RPMI7951 (cell line): ENCODE measurements at places on chromosomes 16 and 17. TPM values are rescaled to one million over a fixed set of nuclear protein-coding genes. Genes with fewer than 3 reads are reported as not detected.

DNA sequence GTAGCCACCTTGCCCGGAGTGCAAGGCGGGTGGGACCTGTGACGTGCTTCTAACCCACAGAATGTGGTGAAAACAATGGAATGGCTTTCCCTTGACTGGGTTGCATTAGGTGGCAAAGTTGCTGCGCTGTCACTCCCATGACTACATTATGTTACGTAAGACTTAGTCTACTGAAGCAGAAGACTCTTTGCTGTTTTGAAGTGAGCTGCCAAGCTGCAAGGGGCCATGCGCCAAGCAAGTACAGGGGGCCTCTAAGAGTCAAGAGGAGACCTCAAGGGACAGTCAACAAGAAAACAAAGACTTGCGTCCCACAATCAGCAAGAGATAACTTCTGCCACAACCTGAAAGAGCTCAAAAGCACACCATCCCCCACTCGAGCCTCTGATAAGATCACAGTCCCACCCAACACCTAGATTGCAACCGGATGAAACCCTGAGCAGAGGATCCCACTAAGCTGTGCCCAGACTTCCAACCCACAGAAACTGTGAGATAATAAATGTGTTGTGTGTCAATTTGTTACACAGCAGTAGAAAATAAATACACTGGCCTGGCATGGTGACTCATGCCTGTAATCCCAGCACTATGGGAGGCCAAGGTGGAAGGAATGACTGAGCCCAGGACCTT lies 16.5 kb downstream of the ANKRD11 start:
- DNase-seq, result peak; percentile 63

- DNase-seq, result no peak
Observed at GRCh38 chr16:84543253-84543652, 38.8 kb upstream of the MEAK7 start.

DNA sequence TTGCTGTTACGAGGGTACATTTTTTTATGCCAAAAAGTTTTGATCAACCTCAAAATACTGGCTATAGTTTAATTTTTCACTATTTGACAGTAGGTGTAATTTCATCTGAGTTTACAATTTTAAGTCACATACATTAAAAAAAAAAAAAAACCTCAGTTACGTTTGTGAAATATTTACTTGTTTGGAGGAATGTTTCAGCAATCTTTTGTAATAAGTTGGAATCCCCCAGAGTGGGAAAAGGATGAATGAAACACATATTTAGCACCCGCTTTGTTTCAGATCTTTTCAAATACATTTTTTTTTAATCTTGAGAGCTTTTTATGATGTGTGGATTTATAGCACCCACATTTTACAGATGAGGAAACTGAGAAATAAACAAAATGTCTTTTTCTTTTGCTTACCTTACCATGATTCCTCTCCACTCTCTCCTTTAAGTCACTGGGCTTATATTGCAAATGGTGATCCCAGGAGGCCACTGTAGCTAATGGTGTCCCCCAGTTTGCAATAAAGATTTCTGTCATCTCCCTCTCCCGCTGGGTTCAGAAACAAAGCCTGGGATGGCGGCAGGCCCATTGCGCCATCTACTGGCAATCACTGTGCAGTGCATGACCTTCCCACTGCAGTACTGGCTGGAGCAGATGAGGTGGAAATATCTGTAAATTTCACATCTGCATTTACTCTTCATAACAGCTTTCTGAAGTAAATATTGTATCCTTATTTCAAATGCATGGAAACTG lies 27.7 kb downstream of the TBC1D3B start:
- DNase-seq, result peak; percentile 45

DNA sequence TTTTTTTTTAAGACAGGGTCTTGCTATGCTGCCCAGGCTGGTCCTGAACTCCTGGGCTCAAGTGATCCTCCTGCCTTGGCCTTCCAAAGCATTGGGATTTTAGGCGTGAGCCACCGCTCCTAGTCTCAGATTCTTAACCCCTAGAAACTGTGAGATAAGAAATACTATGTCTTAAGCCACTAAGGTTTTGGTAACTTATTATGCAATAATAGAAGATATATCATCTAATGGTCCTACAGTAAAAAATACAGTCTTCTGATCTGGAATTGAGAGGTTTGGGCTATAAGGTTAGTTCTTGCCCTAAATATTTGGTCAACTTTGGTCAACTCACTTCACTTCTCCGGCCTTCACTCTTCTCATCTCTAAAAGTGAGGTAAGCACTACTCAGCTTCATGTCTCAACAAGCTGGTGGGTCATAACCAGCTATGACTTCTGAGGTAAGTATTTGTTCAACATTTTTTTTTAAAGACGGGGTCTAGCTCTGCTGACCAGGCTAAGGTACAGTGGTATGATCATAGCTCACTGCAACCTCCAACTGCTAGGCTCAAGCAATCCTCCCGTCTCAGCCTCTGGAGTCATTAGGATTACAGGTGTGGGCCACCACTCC lies 14.7 kb downstream of the RAD51D start:
- DNase-seq, result no peak

- DNase-seq, result peak; percentile 61
Observed at GRCh38 chr17:29005936-29006511, at the start of gene SEZ6. Gene SEZ6, minus strand, starts transcription at chr17:29006033. Its CDS starts 164 bp downstream, at chr17:29005869.

- DNase-seq, result no peak
Observed at GRCh38 chr17:68973098-68973846, 18.1 kb upstream of the ABCA8 start.

GRCh38 chr16:21263640-21264570 lies 14.2 kb downstream of the CRYM start:
- peak; percentile 59 for DNase-seq

GRCh38 chr16:86671486-86672178 lies 93.3 kb downstream of the FOXL1 start:
- no peak for DNase-seq

DNA sequence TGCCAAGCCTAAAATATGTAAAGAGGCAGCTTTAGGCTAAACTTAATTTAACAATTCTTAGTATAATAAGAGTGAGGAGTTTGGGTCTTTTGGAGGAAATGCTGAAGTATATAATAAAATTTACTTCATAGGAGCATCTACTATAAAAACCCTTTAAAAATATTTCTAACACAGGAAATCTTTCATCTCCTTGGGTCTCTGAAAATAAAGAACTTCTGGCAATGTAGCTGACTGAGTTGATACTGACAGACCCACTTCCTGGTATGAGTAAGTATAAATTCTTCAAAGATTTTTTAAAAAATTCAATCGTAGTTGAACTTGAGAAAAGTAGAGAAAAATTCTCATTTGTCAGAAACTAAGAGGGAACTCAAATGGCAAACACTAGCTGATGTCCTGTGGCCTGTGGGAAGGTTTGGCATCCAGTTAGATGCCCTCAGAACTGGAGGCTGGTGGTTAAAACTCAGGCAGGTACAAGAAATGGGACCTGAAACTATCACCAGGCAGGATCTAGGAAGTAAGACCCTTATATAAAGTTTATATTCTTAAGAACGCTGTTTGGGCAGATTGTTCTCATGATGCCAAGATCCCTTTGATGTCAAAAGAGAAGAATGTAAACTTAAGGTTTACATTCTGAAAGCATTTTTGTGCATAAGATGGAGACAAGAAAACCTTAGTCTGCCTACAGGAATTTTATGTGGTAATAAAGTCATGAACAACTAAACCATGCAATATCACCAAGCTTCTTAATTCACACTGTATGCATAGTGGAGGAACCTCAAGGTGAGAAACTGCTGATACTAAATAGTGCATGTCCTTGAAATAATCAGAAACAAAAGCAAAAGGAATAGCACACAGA lies 6.2 kb downstream of the KRTAP4-6 start:
- DNase-seq, result no peak

- no peak for DNase-seq
Observed at GRCh38 chr16:88880226-88881006, 14.0 kb upstream of the PABPN1L start.

- no peak for DNase-seq
Observed at GRCh38 chr17:66570447-66571195, 264.3 kb upstream of the CACNG5 start.

DNA sequence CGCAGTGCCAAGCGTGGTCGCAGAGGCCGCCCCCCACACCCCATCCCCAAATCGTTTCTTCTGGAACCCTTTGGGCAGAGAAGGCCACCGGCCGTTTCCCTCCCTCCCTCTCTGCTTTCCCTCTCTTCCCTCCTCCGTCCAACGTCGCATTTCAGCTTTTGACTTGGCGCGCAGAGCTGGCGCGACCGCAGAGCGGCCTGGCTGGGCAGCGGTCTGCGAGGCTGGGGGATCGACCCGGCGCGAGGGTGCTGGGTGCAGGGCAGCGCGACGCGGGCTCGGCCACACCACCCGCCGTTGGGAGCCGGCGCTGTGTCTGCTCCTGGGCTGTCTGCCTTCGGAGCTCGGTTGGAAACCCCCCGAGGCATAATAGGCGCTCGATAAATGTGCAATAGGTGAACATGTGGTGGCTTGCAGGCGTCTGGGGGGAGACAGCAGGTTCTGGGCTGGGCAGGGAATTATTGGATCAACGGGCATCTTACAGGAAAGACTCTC lies 2.8 kb upstream of the NTN3 start:
- DNase-seq, result peak; percentile 39

GRCh38 chr17:43832168-43832975 lies 574 bp downstream of the MPP3 start:
- peak; percentile 76 for DNase-seq

GRCh38 chr16:57236022-57236350 lies 9.1 kb upstream of the ARL2BP start:
- DNase-seq, result no peak

DNA sequence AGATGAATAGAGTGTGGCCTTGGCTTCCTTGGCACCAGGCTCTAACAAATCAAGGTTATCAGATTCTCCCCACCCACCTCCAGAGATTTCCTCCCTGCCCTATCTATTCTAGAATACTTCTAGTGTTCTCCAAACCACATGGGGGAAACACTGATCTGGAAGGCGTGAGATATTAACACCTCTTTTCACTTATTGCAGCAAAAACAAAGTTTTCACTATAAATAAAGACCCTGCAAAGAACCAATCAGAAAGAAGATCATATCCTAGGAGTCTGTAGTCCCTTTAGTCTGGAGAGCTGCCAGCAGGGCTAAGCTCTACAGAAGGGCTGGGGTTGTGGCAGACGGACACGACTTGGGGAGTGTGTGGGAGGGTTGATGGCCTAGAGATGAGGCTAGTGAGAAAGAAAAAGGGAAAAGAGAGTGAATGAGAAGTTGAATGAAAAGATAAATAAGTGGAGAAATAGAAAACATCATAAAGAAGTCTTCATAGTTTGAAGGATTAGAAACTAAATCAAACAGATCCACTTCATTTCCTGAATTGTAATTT lies 8.6 kb upstream of the SKAP1 start:
- DNase-seq, result no peak

GRCh38 chr17:64103391-64104364 lies 26.3 kb downstream of the ERN1 start:
- peak; percentile 83 for DNase-seq

DNA sequence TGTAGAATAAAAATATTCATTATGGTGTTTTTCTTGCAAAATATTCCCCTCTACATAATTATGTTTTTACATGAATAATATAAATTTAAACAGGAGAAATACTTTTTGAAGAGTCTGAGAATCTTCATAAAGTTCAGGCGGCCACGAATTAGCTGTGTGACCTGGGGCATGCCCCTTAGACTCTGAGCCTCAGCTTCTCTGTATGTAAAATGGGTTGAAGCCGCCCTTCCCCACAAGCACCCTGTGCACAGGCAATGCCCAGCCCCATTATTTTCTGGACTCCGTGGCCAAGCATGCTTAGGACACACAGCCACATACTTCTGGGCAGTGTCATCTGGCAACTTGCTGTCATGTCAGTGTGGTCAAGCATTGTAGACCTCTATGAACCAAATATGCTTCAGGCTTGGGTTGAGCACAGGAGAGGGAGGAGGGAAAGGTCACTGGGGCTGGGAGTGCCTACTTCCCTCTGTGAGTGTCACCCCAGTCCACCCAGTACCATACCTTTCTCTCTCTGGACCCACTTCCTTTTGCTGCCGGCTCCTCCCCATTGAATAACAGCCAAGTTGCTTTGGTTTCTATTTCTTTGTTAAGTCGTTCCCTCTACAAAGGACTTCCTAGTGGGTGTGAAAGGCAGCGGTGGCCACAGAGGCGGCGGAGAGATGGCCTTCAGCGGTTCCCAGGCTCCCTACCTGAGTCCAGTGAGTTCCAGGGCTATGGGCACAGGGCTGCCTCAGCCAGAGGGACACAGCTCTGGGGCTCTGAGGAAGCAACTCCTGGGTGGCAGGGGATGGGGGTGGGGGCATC lies at the start of gene LGALS9:
Gene LGALS9 (plus strand): TSS at position 582 of the 804 bp plus-strand sequence. CDS start 78 bp downstream, at position 660.
- peak; percentile 72 for DNase-seq

DNA sequence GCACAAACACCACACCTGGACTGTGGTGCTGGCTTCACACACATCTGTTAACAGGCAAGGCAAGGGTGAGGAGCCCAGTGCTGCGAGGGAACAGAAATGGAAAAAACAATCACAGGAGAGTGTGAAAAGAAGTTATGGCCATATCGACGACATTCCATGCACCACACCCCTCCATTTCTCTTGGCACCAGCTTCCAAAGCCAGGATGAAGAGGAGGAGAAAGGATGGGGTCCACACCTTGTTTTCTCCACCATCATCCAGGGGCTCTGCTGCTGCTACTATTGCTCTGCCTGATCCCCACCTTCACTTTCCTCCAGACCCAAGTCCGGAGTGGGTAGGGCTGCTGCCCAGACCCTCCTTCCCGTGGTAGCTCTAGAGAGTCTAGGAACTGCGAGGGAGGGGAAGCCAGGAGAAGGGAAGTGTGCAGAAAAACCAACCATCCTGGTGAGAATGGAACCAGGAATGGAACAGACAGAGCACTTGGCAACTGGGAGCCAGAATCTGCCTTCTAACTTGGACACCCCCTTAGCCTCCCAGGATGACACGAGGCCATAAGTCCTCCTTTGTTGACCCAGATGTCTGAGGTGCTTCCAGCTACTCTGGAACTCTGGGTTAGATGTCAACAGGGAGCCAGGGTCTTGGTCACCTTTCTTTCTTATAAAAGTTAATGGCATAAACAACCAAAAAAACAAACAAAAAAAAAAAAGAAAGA lies 1.2 kb upstream of the PROCA1 start:
- DNase-seq, result no peak

GRCh38 chr17:35708951-35709350 lies 22.5 kb upstream of the RASL10B start:
- DNase-seq, result no peak

The DHRS13 gene
- total RNA-seq, result 5.4 and 6.0 TPM in 2 replicates

The HOXB5 gene
- 0.10 and 0.24 TPM in 2 replicates for total RNA-seq

The BCO1 gene
- not detected in 2 replicates for total RNA-seq

The MT4 gene
- not detected in 2 replicates for total RNA-seq

The TMEM92 gene
- 0.29 TPM in 1 of 2 replicates, not detected in the other for total RNA-seq

The LITAFD gene
- total RNA-seq, result not detected in 2 replicates

The ATAD5 gene
- 5.1 and 7.9 TPM in 2 replicates for total RNA-seq

The IL21R gene
- total RNA-seq, result 1.1 and 2.1 TPM in 2 replicates

The MEAK7 gene
- total RNA-seq, result 17.2 and 17.4 TPM in 2 replicates

The HS3ST3A1 gene
- 14.7 and 14.9 TPM in 2 replicates for total RNA-seq

The CLEC19A gene
- total RNA-seq, result not detected in 2 replicates

The OTOA gene
- not detected in 2 replicates for total RNA-seq
